ENCODE measurements at places on chromosomes 5 and 9. TPM values are rescaled to one million over a fixed set of nuclear protein-coding genes. Genes with fewer than 3 reads are reported as not detected.

DNA sequence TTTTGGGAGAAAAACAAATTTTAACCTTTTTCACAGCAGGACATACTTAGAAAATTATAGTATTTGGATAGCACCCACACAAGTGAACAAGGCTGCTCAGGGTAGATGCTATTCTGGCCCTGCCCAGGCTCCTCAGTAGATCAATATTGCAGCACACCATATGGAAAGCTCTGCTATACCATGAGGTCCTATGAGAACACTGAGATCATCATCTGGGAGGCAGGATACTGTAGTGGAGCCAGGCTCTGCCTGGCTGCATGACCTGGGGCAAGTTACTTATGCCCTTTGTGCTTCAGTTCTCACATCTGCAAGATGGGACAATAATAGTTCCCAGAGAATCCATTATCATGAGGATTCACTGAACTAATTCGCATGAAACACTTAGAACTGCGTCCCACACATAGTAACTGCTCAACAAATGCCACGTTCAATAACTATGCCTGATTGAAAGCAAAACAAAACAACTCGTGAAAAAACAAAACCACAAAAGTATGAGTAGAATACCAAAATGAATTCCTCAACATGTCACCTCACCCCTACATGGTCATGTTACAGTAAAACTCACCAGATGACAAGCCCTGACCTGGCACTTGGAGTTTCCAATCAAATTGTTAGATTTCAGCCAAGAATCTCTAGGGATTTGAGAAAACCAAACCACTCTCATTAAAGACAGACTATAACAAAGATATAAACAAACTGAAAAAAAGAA is 31.9 kb downstream of the ARSB start:
- ATAC-seq: peak; percentile 24

DNA sequence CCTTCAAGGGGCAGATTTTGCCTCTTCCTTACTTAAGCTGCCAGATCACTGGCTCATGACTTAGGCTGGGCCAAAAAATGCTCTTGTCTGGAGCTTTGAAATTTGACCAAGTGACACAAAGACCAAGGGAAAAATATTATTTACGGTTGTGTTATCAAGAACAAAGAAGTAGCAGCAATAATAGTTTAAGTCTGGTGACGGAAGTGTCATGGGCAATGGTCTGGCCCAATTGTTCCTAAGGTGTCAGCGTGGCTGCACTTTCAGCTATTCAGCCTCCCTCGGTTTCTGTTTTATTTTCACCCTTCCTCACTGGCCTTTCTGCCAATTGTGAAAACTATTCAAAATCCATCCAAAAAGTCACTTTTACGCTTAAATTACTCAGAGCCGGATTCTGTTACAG is 185.3 kb downstream of the CDH18 start:
- ATAC-seq: no peak

DNA sequence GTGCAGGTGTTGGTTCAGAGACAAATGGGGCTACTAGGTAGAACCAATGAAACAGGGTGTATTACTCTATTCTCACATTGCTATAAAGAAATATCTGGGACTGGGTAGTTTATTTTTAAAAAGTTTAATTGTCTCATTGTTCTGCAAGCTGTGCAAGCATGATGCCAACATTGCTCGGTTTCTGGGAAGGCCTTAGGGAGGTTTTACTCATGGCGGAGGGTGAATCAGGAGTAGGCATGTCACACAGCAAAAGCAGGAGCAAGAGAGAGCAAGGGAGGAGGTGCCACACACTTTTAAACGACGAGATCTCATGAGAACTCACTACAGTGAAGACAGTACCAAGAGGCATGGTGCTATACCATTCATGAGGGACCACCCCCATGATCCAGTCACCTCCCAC is 134.6 kb downstream of the PIK3R1 start:
- ATAC-seq: no peak

GRCh38 chr5:181130832-181131496 is at the start of gene OR2V1:
Gene OR2V1, minus strand, starts transcription at chr5:181131169. Its CDS starts 5,865 bp downstream, at chr5:181125304.
- ATAC-seq: no peak

Gene CCL27
- total RNA-seq: 0.59 TPM

Gene RCL1
- 10.3 TPM for total RNA-seq

GRCh38 chr9:2228641-2229040 is 213.5 kb downstream of the SMARCA2 start:
- no peak for ATAC-seq

Gene KCTD16
- total RNA-seq: 5.3 TPM

DNA sequence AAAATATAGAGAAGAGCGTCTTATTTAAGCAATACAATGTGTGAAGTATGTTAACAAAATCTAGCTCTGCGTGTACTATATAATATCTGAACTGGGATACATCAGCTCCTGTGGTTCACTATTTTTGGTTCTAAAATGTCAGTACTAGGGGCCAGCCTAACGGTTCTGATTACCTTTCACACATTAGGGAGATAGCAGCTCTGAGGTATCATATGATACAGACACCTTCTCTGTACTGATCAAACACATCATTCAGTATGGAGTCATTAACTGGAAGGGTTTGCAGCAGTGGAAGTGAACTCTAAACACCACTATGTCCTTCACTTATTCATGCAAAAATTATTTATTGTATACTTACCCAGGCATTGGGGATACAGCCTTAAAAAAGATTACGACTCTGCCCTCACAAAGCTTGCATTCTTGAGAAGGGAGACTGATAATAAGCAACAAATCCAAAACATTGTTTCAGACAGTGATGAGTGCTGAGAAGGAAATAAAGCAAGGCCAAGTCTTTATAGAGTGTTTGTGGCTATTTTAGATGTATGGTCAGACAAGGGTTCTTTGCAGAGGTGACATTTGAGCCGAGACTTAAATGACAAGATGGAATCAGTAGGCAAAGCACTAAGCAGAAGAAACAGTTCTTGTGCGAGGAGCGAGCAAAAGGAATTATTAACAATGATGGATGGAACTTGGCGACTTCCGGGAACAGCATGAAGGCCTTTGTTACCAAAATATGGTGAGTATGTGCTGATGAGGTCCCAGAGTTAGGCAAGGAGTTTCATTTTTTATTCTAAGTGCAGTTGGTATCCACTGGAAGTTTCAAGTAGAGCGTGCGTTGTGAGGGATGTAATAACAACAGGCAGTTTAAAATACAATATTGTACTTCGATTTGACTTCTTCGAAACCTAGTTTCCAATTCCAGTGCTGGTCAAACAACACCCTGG is 1.8 kb upstream of the LNPEP start:
- no peak for ATAC-seq

DNA sequence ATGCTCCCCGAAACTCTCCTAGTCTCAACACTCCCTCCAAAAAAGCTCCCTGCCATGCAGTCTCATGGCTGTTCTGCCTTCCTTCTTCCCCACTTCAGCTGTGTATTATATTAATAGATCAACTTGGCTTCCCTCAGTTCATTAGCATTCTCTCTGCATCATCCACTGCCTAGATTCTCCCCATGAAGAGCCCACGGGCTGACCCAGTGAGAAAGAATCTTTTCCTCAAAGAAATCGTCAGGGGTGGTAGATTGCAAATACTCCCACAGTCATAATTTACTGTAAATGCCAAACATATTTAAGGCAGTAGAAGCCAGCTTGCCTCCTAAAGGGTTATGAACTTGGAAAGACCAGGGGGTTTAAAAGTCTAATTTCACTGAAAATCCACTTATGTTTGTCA is 33.5 kb downstream of the GNA14 start:
- no peak for ATAC-seq

DNA sequence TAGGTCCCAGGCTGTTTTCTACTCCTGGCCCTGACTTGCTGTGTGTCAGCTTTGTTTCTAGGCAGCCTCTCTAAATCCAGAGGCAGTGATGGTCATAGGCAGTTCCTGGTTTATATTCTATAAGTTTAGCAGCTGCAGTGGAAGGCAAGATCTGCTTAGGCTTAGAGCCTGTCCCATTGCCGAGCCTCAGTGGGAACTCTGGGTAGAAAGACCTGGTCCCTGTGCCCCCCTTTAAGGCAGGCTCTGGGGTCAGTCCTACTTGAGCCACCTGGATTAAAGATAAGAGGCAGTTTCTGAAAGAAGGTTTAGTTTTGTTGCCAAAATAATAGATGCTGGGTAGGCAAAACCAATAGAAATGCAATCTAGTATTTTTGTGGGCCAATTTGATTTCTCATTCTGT is 13.6 kb downstream of the MCCC2 start:
- ATAC-seq: no peak

Gene POU4F3
- total RNA-seq: 0.31 TPM

Gene HABP4
- 3.6 TPM for total RNA-seq

Gene STPG3
- total RNA-seq: 1.2 TPM

DNA sequence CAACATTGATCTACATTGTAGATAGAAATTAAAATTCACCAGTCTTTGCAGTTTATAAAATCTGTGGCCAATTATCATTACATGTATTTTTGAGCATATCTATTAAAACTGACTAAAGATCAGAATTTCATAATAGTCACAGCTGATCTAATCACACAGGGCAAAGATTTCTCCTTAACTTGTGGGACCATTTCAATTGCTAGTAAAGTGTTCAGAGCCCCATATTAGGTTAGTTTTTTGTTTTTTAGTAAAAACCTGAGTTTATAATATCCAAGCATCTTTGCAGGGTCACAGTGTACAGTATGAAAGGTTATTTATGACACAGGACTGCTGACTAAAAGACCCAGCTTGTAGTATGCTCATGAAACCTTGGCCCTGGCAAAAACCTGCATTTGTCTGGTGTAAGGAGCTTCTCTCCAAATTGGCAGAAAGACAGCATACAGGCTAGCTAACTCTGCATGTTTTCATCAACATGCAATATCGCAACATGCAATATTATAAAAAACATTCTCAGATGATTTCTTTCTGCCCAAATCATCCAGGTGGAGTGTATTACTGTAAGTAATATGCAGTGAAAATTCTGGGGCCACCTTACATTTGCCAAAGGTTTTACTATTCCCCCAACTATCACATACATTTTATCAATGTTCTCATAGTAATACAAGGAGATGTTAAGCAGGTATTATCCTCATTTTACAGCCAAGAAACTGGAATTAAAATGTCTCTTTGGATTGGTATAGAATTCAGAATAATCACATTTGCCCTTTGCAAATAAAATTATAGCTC is 37.7 kb upstream of the ALDH1A1 start:
- no peak for ATAC-seq

DNA sequence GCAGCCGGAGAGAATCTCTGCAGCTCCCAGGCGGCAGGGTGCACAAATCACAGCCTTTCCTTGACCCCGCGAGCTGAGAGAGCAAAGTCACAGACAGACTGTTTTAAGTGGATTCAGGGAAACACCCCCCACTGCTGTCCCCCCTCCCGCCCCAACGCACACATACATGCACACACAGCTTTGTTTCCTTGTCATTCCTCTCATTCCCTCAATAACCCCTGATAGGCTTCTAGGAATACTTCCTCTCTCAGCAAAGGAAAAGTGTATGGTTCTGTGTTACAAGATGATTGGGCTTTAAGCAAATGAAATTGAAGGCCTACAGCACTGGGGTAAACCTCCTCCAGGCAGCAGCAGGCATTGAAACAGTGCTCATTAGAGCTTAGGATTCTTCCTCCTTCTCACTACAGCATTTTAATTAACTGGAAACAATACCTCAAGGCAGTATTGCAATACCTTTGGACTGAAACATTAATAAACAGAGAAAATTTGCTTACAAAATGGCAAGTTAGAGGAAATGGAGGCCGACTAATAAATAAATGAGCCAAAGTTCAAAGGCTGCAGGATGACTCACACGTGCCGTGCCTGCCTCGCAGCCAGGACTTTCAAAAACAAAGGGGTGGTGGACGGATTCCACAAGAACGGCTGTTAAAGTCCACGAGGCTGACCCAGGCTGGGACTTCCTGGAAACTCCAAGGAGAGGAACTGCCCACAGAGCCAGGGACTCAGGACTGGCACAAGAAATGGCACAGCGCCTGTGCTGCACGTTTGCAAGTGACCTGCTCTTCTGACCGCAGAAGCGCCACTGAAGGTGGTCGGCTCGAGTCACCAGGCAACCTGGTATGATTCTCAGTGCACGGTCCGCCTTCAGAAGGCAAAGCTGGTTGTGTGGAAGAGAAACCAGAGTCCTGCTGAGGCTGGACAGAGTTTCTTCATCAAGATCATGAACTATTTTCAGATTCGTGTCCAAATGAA is 236.2 kb downstream of the SYK start:
- peak; percentile 26 for ATAC-seq

DNA sequence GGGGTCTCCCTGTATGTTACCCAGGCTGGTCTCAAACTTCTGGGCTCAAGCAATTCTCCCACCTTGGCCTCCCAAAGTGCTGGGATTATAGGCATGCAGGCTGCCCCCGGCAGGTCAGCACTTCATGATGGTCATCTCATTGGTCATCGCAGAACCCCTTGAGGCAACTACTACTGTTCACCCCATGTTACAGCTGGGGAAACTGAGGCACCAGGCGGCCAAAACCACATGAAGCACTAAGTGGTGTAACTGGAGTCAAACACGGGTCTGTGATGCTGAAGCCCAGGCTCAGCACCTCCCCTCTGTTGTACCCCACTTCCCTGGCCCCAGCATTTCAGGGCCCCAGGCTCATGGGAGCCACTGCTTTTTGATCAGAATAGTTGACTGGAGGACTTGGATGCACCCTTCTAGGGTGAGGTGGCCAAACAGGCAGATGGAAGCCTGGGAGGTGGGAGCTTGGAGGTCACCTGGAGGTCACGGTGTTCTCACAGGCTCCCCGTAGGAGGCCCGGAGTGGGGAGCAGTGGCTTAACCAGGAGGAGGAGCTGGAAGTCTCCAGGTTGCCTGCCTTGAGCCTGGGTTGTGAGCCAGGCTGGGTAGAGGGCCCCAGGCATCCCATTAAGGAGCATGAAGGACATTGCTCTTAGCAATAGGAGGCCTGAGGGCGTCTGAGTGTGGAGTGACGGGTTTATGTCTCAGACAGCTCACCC is 57.3 kb upstream of the RPL26L1 start:
- ATAC-seq: no peak

- peak; percentile 82 for ATAC-seq
Observed at GRCh38 chr9:132240841-132241482, 79.1 kb downstream of the NTNG2 start.

Gene IL6ST
- total RNA-seq: 33.3 TPM

Gene PCDHGB4
- 6.9 TPM for total RNA-seq

GRCh38 chr5:174559141-174559540 is 165.2 kb upstream of the MSX2 start:
- no peak for ATAC-seq

Gene DMRT3
- 0.14 TPM for total RNA-seq
